ELR (cell line): ENCODE measurements at places on chromosomes 2 and 18.

- no peak for DNase-seq
Measured at GRCh38 chr2:3604991-3605961, 10.4 kb downstream of the COLEC11 start.

- no peak for DNase-seq
Measured at GRCh38 chr2:112175333-112175732, 37.1 kb downstream of the FBLN7 start.

GRCh38 chr2:229835596-229836283, 86.1 kb downstream of the TRIP12 start:
- peak; percentile 64 for DNase-seq

- DNase-seq = peak; percentile 77
Measured at GRCh38 chr2:12169721-12170120, 423.3 kb downstream of the LPIN1 start.

- peak; percentile 78 for DNase-seq
Measured at GRCh38 chr2:219459460-219460311, 25.0 kb downstream of the SPEG start.
